Pulmonary artery endothelial cell (primary cell): ENCODE measurements at places on chromosomes 1 and 21. TPM values are rescaled to one million over a fixed set of nuclear protein-coding genes. Genes with fewer than 3 reads are reported as not detected.

- DNase-seq = no peak
Measured at GRCh38 chr1:2850502-2850901, 49.0 kb upstream of the TTC34 start.

- no peak for DNase-seq
Measured at GRCh38 chr1:64875606-64876005, 90.7 kb downstream of the JAK1 start.

DNA sequence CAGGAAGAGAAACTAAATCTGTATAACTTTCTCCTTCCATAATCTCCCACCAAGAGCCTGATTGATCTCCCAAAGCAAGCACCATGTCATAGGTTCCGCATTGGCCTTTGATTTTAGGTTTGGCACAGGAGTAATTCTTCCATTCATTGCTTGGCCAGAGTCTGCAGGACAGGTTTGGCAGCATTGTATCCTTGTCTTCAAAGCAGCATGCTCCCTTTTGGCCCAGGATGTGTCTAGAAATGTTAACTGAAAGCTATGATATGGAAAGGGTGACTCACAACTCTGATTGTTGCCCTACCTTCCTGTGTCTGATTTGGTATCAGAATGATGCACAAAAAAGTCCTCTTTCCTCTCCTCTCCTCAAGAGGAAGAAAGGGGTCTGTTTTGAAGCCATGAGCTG is 824.3 kb upstream of the PRMT6 start:
- DNase-seq = no peak

The KAZN gene
- total RNA-seq = 0.73 and 0.85 TPM in 2 replicates

The EPHA8 gene
- not detected in 2 replicates for total RNA-seq

- DNase-seq = no peak
Measured at GRCh38 chr21:45074818-45075595, 627 bp downstream of the ADARB1 start.

The ZNF593OS gene
- total RNA-seq = not detected in 2 replicates

GRCh38 chr1:59947047-59947938 is 20.7 kb upstream of the CYP2J2 start:
- DNase-seq = no peak

DNA sequence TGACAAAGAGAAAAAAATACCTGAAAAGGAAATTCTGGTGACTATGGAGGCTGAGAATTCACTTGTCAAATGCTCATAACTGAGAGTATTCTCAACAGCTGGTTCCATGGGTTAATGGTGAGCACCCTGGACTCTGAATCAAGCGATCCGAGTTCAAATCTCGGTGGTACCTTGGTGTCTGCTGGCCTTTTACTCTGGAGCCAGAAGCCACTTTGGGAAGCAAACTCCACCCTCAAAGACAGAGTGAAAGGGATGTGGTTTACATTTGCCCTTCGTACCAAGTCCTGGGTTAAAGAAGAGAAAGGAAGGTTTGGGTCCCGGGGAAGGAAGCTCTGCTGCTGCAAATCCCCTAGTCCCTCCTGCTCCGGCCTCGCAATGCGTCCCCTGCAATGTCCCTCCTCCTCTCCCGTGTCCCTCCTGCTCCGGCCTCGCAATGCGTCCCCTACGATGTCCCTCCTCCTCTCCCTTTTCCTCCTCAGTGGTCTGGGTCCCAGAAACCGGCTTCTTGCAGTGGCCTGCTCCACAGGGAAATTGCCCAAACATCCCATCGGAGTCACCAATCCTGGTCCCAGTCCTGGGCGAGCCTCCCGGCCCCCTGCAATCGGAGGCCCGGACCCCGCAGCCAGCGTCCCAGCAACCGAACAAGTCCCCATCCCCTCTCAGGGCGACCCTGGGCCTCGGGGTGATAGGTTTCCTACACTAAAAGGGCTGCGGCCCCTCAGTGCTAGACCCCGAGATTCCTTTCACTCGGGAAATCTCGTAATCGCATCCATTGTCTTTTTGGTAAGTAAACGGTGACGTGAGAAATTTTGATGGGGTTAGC is 129.4 kb downstream of the PPIAL4G start:
- DNase-seq = no peak

DNA sequence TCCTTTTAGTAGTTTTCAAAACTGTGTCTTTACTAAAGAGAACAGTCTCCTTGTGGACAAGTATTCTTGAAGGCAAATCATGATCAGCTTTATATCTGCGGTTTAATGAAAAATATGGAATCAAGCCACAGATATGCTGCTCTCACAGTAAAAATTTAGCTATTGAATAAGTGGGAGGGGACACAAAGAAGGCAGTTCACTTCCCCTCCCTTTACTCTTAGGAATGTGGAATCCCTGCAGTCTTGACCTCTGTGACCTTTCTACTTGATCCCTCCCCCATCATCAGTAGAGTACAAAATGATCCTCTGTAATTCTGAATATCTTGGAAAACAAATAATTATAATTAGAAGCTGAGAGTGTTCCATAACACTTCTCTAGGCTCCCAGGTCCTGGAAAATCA is 136.7 kb upstream of the HOOK1 start:
- no peak for DNase-seq

The MTARC1 gene
- total RNA-seq = 0.73 and 2.1 TPM in 2 replicates

The THEM5 gene
- total RNA-seq = not detected in 2 replicates

DNA sequence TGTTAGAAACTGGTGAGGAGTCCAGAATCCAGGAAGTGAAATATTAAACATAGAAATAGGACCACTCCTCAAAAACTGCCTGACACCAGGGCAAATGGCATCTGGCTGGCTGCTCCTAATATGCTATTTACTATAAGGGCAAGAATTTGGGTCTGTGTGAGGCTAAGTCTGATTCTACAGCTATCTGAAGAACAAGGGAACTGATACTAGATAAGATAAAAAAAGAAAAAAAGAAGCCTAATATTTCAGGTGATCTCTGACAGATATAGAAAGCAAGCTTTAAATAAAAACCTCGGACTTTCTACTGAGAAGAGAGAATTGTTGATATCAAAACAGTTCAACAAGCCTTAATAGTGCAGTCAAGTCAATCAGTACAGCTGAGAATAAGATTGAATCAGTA is 42.1 kb upstream of the VAV3 start:
- no peak for DNase-seq

DNA sequence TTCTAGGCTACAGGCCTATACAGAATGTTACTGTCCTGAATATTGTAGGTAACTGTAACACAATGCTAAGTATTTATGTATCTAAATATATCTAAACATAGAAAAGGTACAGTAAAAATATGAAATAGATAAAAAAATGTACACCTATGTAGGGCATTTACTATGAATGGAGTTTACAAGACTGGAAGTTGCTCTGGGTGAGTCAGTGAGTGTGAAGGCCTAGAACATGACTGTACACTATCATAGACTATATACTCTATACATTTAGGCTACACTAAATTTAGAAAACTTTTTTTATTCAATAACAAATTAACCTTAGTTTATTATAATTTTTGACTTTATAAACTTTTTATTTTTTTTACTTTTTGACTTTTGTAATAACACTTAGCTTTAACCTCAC is 136.9 kb downstream of the DUSP10 start:
- no peak for DNase-seq

GRCh38 chr1:26278724-26279455 is 996 bp upstream of the SH3BGRL3 start:
- DNase-seq = no peak

- no peak for DNase-seq
Measured at GRCh38 chr1:15951341-15952153, 24.4 kb downstream of the ZBTB17 start.

The TDRKH gene
- 8.2 and 11.8 TPM in 2 replicates for total RNA-seq

- no peak for DNase-seq
Measured at GRCh38 chr1:150386592-150386991, 22.6 kb downstream of the RPRD2 start.

DNA sequence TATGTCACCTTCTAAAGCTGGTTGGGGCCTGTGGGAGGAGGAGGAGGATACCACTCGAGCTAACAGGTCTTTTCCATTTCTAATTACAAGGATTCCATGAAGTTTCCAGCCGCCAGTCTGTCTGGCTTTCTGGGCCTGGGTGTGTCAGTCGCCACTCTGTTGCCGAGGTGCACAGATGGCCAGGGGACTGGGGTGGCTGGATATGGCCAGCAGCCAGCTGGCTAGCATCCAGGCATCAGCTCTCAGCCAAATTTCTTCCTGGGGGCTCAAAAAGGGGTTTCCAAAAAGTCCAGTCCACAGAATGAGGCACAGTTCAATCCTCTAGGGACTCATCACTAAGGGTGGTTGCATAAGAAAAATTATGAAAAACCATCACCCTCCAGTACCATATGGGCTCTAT is 32.4 kb downstream of the ITPKB start:
- no peak for DNase-seq

The DCDC2B gene
- total RNA-seq = not detected in 2 replicates

DNA sequence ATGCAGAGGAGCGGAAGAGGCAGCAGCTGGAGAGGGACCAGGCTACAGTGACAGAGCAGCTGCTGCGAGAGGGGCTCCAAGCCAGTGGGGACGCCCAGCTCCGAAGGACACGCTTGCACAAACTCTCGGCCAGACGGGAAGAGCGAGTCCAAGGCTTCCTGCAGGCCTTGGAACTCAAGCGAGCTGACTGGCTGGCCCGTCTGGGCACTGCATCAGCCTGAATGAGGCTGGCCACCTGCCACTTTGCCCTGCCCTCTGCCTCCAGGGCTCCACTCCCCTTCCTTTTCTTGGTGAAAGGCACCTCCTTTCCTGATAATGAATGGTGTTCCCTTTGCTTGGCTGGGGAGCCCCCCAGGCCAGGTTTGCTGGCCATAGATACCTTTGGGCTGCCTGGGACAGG is 3.3 kb upstream of the HMGN2 start:
- no peak for DNase-seq

- DNase-seq = no peak
Measured at GRCh38 chr1:65946376-65946775, 153.7 kb downstream of the PDE4B start.

DNA sequence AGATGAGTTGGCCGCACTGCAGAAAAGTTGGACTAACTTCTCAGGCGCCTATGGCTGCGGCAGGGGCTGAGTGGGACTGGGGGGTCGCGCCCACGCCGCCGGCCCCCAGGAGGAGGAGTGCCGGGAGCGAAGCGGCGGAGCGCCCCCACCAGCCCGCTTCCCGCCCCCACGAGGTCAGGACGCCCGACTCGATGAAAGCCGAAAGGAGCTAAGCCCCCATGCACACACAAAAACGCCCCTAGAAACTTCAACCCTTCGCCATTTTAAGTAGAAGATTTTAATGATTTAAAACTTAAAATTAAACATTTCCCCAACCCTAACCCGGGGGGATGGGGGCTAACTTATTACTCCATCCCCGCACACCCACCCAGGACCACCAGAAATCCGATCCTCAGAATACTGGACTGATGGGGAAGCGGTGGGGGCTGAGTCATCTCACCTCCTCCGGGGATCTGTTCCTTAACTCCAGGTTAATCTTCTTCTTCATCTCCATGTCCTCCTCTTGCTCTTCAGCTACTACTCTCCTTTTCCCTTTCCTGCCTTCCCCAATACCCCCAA is 539 bp downstream of the ANP32E start:
- DNase-seq = no peak

GRCh38 chr1:150999926-151000325 is 6.8 kb downstream of the MINDY1 start:
- no peak for DNase-seq

- DNase-seq = no peak
Measured at GRCh38 chr1:217369996-217370551, 260.8 kb downstream of the GPATCH2 start.

- no peak for DNase-seq
Measured at GRCh38 chr1:36919491-36920145, 114.7 kb downstream of the GRIK3 start.

The AMY2A gene
- not detected in 2 replicates for total RNA-seq

The IGSF9 gene
- total RNA-seq = 0.04 TPM in 1 of 2 replicates, not detected in the other

GRCh38 chr21:42784276-42784675 is 95.1 kb downstream of the WDR4 start:
- no peak for DNase-seq
